ENCODE measurements at places on chromosomes 16 and 17. TPM values are rescaled to one million over a fixed set of nuclear protein-coding genes. Genes with fewer than 3 reads are reported as not detected.
A peak's percentile ranks its signal among the peaks of the same experiment; 100 is the strongest.

- peak; percentile 90 for DNase-seq
These were observed at the start of gene ACLY for GRCh38 chr17:41918314-41919164. ACLY (minus strand) TSS chr17:41918951; CDS start chr17:41913873, 5,078 bp downstream.

DNA sequence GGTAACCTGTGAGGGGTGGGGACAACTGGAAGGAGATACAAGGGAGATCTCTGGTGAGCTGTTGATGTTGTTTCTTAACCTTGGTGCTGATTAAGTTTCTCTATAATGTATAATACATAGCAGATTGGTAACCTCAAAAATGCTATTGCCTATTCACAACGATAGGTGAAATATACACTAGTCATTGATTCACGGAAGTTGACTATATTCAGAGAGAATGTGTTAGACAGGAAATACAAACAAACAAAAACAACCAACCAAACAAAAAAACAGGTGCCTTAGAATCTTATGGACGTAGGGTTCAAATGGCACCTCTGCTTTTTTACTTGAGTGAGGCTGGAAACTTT lies 21.5 kb downstream of the HSD17B2 start:
- DNase-seq, result no peak

DHRS7C gene
- not detected for polyA plus RNA-seq

- DNase-seq, result no peak
These were observed 20.8 kb upstream of the CDC6 start for GRCh38 chr17:40266882-40267281.

DNA sequence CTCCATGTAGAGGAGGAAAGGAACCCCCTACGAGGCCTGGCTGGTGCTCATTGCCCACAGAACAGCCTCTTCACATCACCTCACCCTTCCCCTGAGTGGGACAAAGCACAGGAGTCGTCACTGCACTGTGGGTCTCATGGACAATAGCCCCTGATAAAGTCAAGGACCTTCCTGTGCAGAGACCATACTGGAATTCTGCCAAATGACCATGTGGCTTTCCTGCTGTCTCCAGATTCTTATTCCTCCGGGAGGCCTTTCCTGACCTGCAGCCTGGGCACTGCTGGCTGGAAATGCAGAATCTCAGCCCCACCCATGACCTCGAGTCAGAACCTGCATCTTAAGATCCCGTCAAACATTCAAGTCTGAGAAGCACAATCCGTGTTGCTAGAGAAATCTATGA lies 60.5 kb upstream of the ERN1 start:
- DNase-seq, result no peak

GRCh38 chr16:66381585-66382170 lies 15.2 kb downstream of the CDH5 start:
- DNase-seq, result no peak

DNA sequence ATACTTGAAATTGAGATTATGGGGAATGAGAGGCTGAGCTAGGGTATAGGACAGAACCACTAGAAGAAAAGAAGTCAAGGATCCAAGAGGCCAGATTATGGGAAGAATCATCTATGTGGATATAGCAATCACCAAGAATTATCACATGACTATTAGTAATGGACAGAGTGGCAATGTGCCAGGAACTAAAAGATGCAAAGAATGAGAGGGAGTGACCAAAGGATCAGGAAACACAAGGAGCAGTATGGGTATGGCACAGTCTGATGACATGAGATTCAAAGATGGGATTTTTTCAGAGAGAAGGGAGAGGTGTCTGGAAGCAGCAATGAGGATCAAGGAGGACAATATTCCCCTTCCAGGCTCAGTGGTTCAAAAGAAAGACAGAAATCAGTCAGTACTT lies 212.2 kb downstream of the AATF start:
- DNase-seq, result no peak

Data from renal cortex interstitium (tissue), 15 donors.